ENCODE measurements at places on chromosomes 5 and 9.

- DNase-seq, result no peak
Measured at GRCh38 chr9:109428854-109429253, 69.3 kb downstream of the PTPN3 start.

GRCh38 chr9:128625391-128626146 lies 31.1 kb downstream of the DYNC2I2 start:
- no peak for DNase-seq

GRCh38 chr5:149667084-149667828 lies 62.9 kb upstream of the PPARGC1B start:
- no peak for DNase-seq

DNA sequence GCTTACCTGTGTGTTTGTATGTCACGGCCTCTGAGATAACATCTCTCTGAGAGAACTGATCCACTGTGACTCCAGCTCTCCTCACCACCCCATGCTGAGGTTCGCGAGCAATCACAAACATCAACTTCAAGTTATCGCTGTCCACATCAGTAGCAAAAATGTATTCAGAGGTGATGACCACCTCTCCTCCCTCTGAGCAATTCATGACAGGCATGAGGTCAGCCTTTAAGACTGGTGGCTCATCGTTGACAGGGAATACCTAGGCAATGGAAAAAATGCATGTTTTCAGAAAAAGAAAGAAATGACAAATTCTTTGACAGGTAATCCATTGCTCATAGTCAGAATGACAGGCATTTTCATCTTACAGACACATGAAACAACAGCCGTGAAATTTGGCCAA lies 90.3 kb upstream of the CER1 start:
- no peak for DNase-seq

DNA sequence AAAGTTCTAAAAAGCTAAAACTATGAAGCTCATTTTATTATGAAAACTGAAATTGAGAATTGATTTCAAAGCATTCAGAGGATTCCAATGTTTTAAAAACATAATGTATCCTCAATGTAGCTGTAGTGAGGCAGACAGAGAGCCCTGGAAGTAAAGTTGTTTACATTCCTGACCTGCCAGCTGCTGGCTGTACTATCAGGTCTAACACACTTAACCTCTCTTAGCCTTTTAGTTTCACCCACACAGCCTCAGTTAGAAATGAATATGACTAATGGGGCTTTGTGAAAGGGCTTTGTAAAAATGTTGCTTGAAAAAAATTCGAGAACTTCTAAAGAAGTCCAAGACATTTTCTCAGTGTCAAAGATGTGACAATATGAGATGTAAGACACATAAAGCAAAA lies 122.6 kb downstream of the FBXL17 start:
- no peak for DNase-seq

DNA sequence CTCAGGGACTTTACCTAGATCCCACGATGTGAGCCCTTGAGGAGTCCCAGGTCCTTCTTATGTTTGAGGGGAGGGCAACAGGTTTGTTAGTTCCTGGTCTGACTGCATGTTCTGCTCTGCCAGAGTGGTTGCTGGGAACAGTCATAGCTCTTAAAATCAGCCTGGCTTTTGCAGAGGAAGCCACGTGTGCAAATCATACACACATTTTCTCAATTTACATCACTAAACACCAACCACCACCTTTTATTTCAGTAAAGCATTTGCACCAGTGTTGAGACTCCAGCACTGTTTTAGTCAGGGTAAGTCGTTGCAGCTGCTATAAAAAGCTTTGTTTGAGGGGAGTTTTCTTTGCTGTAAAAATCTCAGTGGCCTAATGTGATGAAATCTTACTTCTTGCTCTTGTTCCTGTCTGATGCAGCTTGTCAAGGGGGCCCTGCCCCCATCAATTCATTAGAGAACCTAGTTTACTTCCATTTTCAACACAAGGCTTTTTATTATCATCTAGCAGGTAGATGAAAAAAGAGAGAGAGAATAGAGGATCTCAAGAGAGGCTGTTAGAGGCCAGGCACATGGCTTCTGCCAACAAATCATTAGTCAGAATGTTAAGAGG lies 70.3 kb upstream of the VCAN start:
- DNase-seq, result no peak

DNA sequence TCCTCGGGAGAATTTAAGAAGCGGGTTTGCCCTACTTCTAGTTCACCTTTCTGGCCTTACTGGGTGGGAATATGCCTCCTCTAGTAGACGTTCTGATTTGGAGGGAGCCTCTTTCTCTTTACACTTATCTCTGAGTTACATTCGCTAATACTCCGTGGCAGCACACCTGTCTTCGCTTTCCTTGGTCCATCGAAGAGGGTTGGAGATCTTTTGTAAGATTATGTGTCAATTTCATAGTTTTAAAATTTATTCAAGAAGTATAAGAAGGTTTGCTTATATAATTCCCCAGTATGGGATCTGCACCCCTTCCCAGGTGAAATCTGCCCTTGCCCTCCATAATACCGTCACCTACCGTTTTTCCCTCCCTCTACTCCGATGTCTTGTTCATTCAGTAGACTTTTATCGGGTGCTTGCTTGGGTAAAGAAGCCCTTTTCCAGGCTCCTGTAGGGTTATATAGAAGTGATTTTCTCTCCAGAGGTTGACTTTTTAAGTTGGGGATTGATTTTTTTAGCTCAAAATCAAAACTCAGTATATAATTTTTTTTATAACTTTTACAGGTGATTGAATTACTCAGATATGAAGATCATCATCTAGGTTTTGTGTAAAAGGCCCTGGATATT lies 1.1 kb downstream of the GPBP1 start:
- DNase-seq, result no peak

DNA sequence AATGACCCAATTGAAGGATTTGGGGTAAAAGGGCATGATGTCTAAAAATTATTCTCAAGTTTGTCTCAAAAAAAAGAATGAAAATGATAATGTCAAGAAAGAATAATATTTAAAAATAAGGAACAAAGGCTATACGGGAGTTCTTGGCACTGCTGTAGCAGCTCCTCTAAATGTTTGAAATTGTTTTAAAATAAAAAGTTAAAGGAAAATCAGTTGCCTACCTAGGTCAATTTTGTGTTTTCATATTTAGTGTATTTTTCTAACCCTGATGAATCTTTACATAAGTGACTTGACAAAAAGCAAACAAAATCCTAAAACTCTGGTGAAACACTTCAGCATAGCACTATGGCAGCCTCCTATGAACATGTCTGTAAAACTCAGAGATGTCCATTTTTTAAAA lies 56.4 kb downstream of the ALDH1A1 start:
- no peak for DNase-seq

GRCh38 chr9:18236336-18236735 lies 237.6 kb upstream of the ADAMTSL1 start:
- DNase-seq, result no peak

GRCh38 chr9:72441848-72442607 lies 77.0 kb upstream of the ZFAND5 start:
- DNase-seq, result no peak

- DNase-seq, result no peak
Measured at GRCh38 chr9:130982636-130983358, 26.2 kb upstream of the LAMC3 start.

GRCh38 chr5:175542232-175542965 lies 64.0 kb downstream of the SFXN1 start:
- DNase-seq, result no peak

DNA sequence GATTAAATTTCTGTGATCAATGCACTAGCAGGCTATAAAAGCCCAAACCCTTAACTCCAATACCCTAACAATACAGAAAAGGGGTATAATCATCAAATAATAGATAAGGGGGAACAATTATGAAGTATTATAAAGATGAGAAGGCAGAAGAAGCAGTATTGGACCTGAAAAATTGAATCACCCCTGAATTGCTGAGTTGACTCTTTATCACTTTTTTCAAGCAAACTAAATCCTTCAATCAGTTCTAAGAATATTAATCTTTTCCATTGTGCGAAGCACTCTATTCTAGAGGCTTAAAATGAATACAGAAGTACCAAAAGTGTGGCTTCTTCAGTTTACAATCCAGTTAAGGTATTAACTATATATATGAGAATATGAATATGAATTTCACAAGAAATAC lies 120.7 kb downstream of the RNF180 start:
- no peak for DNase-seq

DNA sequence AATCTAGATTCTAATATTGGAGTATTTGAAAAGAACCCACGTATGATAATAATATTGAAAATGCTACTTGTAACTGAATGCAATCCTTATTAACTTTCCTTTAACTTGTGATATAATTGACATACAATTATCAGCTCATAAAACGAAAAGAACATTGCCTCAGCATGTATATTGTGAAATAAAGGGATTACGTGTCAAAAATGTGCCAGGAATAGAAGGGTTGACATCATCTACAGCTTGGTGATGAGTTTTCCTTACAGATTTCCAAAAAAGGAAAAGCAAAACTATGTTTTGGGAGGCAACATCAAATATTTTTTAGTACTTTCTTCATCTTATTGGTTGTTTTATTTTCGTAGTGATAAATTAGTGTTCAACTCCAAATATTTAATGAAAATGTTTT lies 266.0 kb upstream of the PTGER4 start:
- no peak for DNase-seq

Measured in hippocampal formation (tissue), 2 donors.